ENCODE measurements at places on chromosomes 1 and 21.

DNA sequence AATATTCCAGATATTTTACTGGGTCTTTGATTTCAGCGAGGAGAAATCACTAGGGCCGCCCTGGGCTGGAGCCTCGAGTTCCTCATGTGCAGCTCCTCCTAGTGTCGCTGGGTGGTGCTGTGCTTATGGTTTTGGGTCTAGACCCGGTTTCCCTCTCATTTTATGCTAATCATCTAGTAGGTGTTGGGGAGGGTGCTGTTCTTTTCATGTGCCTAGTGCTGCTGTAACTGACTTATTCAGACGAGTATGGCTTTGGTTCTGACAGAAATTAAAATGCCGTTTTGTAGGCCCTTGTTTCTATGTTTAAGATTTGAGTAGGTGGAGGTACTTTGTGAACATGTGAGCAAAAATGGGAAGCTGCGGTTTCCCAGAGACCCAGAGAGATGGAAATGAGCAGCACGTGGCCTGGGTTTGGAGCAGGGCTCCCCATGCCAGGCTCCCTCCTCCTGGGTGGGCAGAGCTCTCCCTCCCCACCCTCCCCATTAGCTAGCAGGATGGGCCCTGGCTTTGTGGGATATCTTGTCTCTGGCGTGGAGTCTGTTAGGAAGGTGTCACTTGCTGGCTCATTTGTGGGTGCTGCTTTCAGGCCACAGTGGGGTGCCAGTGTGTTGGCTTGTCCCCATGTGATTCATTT, 74.0 kb upstream of the GPR88 start:
- peak; percentile 47 for DNase-seq

- no peak for DNase-seq
Observed at GRCh38 chr1:6614019-6614928, 743 bp downstream of the PHF13 start.

GRCh38 chr1:206128196-206128595, 11.0 kb upstream of the AVPR1B start:
- DNase-seq, result no peak

DNA sequence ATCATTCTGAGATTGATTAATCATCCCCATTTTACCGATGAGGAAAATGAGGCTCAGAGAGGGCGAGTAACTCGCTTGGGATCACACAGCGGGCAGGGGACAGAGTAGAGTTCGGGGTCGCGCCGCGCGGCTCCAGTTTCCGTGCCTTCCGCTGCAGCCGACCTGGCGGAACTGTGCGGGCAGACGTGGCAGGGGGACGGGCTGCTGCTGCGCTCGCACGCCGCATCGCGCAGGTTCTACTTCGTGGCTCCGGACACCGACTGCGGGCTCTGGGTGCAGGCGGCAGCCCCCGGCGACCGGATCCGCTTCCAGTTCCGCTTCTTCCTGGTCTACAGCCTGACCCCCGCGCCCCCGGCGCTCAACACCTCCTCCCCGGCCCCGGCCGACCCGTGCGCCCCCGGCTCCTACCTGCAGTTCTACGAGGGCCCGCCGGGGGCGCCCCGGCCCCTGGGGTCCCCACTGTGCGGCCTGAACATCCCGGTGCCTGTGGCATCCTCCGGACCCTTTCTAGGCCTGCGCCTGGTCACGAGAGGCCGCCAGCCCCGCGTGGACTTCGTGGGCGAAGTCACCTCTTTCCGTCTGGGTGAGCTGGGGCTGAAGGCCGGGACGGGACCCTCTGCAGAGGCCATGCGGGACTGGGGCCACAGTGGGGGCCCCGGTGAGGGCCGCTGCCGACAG, 2.3 kb downstream of the LDLRAD2 start:
- DNase-seq, result no peak

- no peak for DNase-seq
Observed at GRCh38 chr1:15932612-15933011, 43.3 kb downstream of the ZBTB17 start.

DNA sequence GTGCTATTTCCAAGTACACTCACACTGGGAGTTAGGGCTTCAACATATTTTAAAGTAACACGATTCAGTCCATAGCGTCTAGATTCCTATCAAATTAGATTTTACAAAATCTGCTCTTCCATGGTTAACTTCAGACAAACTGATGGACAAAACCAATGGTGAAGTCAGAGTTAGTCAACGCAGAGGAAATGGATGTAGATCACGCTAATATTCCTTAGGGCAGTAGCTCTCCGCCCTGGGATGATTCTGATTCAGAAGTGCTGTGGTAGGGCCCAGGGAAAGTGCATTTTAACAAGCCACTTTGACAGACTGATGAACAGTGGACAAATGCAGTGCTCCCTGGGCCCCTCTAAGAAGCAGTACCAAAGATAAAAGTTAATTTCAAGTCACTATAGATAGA, 83.2 kb downstream of the HIVEP3 start:
- DNase-seq, result no peak

DNA sequence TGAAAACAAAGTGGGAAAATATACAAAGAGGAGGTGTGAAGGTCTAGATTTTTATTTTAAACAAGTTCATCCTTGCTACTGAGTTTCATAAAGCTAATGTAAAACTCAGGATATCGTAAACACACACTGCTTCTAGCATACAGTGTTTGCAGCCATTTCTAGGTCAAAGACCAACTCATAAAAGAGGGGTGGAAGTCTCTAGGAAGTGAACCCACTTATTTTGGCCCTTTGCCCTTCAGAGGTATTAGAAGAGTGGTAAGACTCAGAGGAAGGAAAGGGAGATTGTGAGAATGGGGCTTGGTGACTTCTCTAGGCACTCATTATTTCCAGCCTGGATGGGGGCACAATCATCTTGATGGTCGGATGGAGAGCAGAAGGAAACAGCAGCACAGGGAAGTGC, 91.2 kb downstream of the TNFSF18 start:
- no peak for DNase-seq

- no peak for DNase-seq
Observed at GRCh38 chr1:246420300-246420699, 86.8 kb downstream of the SMYD3 start.

DNA sequence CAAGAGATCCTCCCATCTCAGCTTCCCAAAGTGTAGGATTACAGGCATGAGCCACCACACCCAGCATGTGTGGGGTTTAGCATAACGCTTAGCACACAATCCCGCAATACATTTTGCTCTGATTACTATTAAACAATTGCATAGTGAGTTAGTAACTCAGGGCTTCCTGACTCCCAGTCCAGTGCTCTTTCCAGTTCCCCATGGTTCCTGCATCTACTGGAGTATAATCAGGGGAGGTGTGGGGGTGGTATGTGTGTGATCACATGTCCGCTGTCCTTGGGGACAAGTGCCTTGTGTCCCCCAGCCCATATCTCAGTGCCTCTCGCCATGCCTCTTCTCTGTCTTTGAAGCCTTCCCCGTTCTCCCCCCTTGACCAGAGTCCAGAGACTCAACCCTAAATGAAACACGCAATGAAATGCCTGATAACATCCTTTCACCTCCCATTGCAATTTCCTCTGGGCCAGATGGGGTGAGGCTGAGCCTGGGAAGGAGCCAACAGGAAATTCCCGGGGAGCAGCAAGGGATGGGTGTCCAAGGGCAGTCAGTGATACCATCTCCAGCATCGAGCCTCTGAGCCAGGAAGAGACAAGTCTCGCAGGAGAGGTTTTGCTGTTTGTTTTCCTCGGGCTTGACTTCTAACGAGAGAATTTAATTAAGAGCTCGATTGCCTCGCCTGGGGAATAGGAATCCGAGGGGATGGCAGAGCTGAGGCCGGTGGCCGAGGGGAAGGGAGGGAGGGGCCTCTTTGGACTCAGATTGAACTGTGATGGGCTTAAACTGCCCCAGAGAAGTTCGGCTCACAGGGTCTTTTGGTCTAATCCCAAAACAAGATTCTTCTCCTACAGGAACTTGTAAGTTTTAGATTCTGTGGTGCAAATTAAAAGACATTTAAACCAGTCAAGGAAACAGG, 7.7 kb upstream of the HTR1D start:
- no peak for DNase-seq

DNA sequence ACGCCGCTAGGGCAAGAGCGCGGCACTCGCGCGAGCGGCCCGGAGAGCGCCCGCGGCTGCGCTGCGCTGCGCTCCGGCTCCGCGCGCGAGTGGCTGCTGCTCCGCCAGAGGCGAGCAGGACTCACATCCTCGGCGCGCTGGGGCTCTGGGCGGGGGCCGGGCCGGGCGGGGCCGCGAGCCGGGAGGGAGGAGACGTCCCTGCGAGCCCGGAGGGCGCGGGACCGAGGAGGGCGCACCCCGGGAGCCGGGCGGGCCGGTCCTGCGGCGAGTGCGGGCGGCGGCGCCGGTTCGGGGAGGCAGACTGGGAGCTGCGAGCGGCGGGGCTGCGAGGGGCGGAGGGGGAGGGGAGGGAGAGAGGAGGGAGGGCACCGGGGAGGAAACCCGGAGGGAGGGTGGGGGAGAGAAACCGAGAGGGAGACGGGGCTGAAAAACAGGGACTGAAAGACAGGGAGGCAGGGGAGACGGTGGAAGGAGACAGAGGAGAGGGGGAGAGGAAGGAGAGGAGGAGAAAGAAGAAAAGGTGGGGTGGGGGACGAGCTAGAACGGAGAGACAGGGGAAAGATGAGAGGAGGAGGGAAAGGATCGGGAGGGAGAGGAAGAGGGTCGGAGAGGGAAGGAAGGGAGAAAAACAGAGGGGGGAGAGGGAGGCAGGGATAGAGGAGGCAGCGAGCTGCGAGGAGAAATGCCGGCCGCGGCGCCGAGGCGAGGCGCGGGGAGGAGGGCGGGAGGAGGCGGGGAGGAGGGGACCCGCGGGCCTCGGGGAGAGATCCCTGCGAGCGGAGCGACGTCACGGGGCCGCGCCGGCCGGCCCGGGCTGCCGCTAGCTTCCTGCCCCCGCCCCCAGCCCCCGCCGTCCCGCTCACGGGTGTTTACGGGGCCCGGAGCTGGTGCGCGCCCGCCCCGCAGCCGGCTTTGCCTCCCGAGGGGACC, at the start of gene CAMK2N1:
Gene CAMK2N1, minus strand, starts transcription at position 684 of the 930 bp plus-strand sequence. CDS start 831 bp downstream, outside the sequence.
- peak; percentile 15 for DNase-seq

GRCh38 chr1:151511636-151512215, 539 bp downstream of the CGN start:
- DNase-seq, result no peak

DNA sequence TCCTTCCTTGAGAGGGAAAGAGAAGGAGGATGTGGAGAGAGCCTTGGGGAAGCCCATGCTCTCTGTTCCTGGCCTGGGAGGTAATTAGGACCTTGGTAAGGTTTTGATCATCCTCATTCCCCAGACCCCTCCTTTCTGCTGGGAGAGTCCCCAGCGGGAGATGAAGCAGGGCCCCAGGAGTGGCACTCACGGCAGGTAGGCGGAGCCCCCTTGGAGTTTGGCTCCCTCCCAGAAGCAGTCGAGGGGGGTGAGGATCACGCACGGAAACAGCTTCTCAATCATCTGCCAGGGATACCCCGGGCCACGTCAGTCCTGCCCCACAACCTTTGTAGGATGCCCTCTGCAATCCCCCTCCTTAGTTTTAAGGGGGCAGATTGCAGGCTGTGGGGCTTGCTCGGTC, 11.5 kb downstream of the PTCH2 start:
- DNase-seq, result no peak
